ENCODE measurements at places on chromosomes 13 and 19.
A peak's percentile ranks its signal among the peaks of the same experiment; 100 is the strongest.

DNA sequence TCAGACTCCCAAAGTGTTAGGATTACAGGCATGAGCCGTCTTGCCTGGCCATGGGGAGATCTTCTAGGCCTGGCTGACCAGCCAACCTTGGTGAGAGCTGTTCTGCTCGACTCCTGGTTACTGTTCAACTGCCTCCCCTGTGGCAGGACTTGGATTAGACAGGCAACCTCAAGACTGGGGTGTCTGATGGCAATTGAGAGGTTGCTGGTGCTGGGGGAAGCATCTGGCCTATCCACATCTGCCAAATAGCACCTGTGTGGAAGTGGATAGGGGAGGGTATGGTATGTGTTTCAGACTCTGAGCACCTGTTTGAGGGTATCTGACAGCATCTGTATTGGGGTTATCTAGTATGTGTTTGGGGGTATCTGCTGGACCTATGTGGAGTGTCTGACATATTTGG is 44.7 kb downstream of the ARHGEF18 start:
- DNase-seq, result no peak

- no peak for DNase-seq
Measured at GRCh38 chr13:35530581-35530980, 54.1 kb upstream of the MAB21L1 start.

DNA sequence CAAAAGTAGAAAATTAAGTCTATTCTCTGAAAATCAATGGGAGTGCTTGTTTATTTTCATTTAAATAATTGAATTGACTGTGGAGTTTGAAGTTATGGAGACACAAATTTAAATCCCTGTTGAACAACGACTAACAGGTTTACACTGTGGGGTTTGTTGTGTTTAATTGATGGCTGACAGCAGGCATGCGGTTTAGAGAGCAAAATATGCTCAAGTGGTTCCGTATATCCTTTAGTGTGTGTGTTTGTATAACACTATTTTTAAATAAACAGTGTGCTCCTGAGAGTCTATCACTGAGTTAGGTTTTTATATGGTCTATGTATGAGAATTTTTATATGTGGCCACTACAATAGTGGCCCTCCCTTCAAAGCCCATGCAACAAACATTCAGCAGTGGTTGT is 332.0 kb downstream of the GPC6 start:
- DNase-seq, result no peak

DNA sequence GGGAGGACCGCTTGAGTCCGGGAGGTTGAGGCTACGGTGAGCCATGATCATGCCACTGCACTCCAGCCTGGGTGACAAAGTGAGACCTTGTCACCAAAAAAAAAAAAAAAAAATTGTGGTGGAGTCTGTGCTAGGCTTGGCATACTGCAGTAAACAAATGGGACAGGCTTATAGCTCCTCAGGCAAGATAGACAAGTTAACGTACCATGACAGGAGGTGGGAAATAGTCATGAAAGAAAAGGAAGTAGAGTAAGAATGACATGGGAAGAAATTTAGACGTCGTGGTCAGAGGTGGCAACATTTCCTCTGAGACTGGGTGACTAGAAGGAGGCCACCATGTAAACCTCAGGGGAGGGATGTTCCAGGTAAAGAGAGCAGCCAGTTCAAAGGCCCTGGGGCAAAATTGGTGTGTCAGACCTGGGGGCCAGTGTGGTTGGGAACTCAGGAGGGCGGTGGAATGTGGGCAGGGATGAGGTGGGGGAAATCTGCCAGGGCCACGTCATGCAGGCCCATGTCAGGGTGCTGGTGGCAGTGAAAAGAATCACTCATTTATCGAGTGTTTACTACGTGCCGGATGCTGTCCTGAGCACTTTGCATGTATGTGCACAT is 5.6 kb downstream of the SNRPA start:
- no peak for DNase-seq

DNA sequence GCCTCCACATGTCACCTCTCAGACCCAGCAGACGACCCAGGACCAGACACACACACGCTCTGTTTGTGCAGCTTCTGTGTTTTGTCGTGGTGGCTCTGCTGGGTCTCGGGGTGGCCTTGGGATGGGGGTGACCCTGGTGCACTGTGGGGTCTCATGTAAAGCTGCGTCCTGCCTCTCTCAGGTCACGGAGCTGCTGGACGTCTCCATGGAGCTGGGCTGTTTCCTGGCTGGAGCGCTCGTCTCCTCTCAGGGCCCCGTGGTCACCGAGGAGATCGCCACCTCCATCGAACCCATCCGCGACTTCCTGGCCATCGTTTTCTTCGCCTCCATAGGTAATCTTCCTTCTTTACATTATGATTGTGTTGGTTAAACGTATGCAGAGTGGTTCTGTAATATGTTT is 45.4 kb upstream of the TFDP1 start:
- DNase-seq, result no peak

DNA sequence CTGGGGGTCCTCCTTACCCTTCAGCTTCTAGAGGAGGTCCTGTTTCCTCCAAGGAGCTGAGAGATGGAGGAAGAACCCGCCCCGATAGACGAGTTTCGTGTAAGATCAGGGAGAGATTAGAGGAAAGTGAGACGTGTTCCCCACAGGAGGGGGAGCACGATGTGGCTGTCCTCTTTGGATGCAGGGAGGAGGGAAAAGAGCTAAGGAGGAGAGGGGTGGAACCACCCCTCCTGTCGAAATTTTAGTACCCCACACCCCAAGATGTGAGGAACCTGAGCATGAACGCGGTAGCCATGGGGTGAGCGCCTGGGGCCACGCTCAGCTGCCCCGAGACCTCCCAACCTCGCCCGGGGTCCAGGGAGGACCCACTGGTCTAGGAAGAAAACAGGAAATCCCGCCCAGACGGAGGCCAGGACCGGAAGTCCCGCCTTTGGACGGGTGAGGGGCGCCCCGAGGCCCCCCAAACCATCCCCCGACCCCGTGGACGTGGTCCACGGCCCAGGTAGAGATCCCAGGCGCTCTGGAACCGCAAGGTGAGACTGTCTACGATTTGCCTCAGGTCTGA is 1.2 kb downstream of the AKT1S1 start:
- peak; percentile 84 for DNase-seq

DNA sequence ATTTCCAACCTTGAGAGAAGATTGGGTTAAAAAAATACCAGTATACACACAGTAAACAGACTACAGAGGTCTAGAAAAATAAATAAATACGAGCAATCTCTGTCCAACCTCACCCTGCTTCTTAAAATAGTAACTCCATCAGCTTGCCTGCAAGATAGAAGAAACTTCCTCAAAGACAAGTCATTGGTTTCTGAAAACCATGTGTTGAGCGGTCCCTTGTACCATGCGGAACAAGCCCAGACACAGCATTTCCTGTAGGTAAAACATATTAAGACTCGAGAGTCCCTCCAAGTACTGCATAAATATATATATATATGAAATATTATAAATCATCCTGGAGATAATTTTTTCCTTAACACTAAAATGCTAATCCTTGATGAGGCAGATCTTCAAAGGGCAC is 157.4 kb downstream of the MZT1 start:
- DNase-seq, result no peak

- DNase-seq, result no peak
Measured at GRCh38 chr13:59856281-59856810, 307.4 kb downstream of the DIAPH3 start.

DNA sequence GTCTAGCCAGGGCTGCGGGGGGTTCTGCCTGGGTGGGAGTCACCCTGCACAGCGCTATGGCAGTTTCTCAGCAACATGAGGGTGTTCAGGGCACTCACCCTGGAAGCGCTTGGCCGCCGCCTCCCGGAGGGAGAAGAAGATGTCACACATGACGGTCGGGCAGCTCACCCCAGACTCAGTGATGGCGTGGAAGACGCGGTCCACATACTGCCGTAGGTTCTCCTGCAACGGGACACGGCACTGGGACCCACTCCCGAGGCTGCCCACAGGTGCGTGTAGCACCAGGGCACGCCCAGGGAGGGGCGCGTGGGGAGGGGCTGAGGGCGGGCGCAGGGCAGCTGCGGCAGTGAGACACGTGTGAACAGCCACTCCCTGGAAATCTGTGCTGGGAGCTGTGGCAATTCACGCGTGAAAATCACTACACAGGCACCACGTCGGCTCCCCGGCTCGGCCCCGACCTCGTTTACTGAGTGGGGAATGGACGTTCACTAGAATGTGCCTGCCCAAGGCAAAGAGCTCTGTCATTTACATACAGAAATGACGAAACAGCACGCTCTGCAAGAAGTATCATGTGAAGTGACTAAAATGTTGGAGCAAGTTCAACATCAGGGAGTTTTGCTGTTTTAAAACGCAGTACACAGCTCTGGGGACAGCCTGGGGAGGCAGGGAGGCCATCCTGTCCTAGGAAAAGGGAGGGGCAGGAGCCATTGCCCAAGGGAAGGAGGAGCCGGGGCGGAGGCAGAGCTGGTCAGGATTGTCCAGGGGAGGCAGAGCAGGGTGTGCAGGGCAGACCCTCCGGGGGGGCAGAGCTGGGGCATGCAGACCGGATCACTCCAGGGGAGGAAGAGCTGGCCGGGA is 41.5 kb upstream of the C13orf46 start:
- no peak for DNase-seq

DNA sequence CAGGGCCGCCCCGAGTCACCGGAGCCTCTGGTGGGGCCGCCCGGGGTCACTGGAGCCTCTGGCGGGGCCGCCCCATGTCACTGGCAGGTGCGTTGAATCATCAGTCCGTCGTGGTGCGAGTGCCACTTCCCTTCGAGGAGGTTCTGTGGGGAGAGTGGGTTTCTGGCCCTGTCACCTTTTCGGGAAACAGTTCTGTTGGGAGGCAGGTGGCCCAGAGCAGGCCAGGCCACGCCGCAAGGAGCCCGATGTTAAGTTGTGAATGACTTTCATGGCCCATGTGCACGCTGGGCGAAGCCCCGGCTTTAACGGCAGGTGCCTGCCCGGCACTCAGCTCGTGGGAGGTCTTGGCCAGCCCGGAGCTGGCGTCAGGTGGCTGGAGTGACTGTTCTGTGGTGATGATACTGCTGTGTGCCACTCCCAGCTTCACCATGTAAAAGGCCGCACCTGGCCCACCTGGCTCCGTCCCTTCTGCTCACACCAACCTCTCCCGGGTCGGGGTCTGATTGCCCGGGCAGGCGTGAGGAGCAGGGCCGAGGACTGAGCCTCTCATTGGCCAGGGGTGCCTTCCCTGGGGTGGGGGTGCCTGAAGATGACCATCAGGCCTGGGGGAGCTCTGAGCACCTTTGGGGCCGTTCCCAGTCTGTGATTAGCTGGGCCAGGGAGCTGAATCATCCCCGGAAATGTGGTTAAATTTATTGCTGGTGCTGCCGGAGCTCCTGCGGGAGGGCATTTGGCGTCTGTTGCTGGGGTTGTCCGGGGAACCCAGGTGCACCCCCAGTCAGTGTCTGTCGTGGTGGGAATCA is 29.2 kb downstream of the CSNK1G2 start:
- no peak for DNase-seq

Data from naive thymus-derived CD8-positive, alpha-beta T cell (primary cell).